Endothelial cell of umbilical vein (primary cell): ENCODE measurements at places on chromosomes 11 and 22. TPM values are rescaled to one million over a fixed set of nuclear protein-coding genes. Genes with fewer than 3 reads are reported as not detected.

DNA sequence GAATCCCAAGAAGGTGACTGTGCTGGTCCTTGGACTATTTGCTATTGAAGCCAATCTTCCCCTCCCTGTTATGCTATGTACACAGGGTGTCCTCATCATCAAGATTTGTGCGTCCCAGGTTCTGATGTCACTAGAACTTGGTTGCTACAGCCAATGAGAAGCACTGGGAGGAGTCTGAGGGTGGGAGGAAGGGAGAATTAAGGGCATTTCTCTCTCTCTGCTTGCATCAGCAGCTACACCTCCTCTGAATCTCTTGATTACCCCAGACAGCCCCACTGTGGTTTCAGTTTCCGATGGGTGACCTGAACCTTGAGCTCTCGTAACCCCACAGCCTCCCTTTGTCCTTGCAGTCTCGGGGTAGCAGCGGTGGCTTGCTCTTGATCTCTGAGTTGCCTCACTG, 212.4 kb upstream of the SESN3 start:
- no peak for DNase-seq

DNA sequence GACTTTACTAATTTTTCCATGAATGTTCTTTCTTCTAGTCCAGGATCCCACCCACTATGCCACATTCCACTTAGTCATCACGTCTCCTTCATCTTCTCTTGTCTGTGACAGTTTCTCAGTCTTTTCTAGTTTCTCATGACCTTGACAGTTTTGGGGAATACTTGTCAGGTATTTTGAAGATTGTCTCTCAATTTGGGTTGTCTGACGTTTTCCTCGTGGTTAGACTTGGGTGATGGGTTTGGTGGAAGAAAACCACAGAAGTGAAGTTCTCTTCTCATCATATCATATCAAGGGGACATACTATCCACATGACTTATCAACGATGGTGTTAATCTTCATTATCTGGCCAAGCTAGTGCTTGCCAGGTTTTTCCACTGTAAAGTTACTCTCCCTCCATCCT, 102.4 kb downstream of the LRRC32 start:
- DNase-seq, result no peak

GRCh38 chr11:72336163-72336562, 92.2 kb upstream of the PHOX2A start:
- DNase-seq, result no peak

DNA sequence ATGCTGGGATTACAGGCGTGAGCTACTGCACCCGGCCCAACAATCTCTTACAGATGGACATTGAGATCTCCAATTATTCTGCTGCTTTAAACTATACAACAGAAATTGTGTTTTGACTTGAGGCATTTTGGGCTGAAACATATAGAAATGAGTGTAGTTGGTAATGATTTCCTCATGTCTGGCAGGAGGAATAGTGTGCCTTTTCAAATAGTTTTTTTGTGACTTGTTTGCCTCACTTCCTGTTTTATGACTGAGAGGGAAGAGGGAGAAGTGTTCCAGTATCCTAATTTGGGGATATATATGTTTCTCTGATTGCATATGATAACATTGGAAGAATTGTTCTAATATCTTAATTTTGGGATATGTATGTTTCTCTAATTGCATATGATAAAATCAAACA, 40.2 kb downstream of the EP300 start:
- DNase-seq, result no peak

- no peak for DNase-seq
Measured at GRCh38 chr11:92332986-92333385, 108.4 kb downstream of the FAT3 start.

DNA sequence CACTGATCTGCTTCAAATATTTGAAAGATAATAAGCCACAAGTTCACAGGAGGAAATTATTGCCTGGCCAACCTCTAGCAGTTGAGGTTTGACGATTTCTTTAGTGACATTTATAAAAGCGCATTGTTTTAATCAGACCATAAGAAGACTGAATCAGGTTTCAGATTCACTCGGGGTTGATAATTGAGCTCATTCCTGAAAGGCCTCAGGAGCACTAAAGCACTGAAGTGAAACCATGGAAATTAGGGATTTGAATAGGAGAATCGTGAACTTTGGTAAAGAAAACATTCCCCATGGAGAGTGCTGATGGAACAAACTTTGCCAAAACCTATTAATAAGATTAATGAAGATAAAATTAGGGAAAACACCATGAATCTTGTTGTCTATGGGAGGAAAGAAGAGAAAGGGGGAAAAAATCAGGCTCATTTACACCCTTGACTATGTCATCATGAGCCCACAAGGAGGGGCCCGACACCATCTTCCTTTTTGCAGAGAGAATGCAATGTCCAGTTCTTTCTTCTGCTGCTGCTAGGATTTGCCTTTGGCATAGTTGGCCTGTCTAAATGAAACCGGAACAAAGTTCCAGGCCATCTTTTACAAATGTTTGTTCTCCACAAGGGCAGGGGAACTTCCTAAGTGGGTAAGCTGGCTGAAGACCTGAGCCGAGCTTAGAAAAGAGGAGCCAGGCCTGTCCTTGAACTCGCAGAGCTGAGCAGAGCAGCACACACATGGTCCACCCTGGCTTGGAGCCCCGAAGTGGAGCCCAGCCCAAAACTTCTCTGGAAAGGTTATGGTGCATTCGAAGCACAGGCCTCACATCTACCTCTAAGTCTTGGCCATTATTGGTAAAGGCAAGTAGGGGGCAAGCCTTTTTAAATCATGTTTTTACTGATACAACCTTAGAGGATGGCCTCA, 56.1 kb upstream of the EIF3M start:
- DNase-seq, result no peak

- DNase-seq, result no peak
Measured at GRCh38 chr11:46285594-46286033, 8.2 kb downstream of the CREB3L1 start.

DNA sequence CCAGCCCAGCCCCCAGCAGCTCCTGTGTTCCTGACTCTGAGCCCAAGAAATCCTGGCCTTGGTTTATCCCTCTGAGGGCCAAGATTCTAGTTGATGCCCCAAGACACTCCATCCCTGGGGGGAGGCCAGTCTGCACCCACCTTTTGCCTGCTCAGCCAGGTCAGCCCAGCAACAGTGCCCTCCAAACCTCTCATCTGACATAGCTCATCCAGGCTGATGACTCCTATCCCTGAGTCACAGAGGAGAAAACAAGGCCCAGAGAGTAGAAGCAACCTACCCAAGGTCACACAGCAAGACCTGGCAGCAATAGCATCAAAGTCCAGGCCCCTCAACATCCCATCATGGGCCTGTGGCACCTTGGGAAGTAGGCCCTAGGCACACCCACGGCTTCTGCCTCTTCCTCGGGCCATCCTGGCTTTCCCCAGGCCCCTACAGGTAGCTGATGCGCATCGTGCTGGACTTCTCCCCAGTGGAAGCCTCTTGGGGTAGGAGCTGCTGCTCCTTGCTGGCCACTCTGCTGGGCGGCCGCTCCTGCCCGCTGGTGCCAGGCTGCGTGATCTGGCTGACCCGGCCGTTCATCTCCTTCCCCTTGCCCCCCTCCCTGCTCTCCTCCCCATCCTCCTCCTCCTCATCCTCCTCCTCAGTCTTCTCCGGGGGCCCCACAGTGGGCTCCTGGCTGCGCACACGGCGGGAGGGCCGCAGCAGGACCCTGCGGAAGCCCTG, 6.0 kb downstream of the SSTR3 start:
- DNase-seq, result no peak

DNA sequence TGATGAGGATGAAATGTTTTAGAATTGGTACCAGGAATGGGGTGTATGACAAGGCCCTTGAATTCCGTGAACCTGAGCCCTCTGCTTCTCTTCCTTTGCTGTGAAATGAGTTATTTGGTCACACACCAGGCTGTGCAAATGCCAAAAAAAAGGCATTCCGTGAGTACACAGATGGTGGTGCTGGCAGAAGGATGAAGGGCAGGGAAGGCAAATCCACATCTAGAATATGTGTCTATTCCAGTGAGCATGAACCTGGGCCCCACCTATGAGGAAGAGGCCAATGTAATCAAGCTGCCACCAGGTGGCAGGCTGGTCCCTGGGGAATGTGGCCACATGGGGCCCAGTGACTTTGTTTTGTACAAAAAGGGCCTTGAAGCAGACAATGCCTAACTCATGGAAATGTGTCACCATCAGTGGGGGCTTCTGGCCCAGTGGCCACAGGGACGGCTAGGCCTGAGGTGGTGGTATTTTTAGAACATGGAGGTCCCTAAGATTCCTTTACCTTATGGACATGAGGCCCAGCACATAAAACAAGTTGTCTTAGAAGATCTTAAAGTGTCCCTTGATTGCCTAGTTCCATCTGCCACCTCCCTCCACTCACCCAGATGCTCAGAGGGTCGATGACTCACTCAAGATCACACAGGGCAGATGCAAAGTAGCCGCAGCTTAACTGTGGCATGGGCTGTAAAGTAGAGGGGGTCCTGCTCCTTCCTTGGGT, 3.9 kb upstream of the RNF215 start:
- DNase-seq, result peak; percentile 85

GRCh38 chr22:36027935-36028645, 534 bp downstream of the RBFOX2 start:
- DNase-seq, result peak; percentile 46

- DNase-seq, result peak; percentile 87
Measured at GRCh38 chr11:16001899-16002426, 354.4 kb downstream of the SOX6 start.

GRCh38 chr11:27507557-27508322, 1.2 kb upstream of the LIN7C start:
- no peak for DNase-seq

- DNase-seq, result peak; percentile 27
Measured at GRCh38 chr22:45632791-45633515, 38.7 kb upstream of the ATXN10 start.

GRCh38 chr11:5694642-5695041, 5.1 kb downstream of the TRIM22 start:
- no peak for DNase-seq

- no peak for DNase-seq
Measured at GRCh38 chr11:94746721-94747120, 21.4 kb upstream of the AMOTL1 start.

- no peak for DNase-seq
Measured at GRCh38 chr22:21816472-21816786, 51.0 kb downstream of the MAPK1 start.

GRCh38 chr11:60777106-60777505, 8.0 kb upstream of the MS4A10 start:
- no peak for DNase-seq

DNA sequence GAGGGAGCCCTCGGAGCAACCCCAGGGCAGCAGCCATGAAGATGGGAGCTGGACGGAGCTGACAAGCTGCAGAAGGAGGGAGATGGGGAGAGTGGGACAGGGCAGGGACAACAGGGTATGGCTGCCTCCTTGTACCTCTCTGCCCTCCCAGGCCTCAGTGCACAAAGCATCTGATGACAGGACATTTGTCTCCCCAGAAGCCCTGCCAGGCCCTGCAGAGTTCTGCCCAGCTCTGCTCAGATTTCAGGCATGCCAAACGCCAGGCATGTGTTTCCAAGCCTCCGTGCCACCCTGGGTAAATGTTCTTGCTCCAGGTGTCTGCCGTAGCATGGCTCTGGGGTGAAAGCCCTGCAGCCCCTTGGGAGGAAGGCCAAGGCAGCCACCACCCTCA, 1.1 kb upstream of the IFITM10 start:
- no peak for DNase-seq

DNA sequence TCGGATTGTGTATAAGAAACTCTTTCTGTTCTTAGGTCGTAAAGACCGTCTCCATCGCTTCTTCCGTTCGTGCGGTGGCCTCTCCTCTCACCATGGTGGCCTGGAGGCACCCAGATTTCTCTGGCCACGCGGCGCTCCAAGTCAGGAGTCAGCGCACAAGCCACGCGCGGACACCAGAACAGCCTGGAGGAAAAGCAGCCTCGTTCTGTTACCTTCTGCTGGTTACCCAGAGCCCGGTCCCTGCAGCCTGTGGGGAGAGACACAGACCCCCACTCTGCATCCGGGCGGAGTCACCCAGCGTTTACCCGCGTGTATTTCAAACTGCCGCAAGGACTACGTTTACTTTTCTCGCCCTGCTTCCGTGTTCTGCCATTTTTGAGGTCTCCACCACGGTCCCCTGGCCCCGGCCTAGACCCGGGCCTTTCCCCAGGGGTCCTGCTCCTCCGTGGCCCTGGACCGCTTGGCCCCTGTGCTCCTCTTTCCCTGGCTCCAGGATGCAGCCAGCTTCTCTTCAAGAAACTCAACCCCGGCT, 776.1 kb downstream of the BRD1 start:
- no peak for DNase-seq

- DNase-seq, result no peak
Measured at GRCh38 chr22:44570476-44571445, 72.7 kb upstream of the RTL6 start.

DNA sequence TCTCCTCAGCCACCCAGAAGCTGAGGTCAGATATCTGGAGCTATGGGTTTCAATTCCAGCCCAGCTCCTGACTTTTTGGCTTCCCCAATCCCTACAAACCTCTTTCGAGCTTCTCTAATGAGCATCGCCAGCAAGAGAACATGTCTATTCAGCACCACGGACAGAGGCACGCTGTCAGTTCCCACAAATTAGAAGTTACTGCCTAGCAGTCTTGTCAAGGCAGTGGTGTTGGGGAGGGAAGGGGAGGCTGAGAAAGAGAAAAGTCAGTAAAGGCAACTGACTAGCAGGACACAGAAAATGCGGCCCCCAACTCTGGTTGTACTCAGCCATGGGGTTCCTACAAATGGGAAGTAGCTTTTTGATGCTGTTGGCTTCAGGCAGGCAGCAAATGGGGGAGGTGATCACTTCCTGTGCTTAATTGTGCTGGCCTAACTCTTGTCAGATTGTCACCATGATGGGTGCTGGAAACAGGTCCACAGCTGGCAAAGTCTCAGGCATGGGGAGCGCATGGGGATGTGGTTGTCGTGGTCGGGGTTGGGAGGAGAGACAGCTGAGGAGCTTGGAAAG, 205.9 kb downstream of the ST3GAL4 start:
- DNase-seq, result peak; percentile 51

GRCh38 chr11:67371911-67372320, 1.5 kb downstream of the CLCF1 start:
- DNase-seq, result no peak

DNA sequence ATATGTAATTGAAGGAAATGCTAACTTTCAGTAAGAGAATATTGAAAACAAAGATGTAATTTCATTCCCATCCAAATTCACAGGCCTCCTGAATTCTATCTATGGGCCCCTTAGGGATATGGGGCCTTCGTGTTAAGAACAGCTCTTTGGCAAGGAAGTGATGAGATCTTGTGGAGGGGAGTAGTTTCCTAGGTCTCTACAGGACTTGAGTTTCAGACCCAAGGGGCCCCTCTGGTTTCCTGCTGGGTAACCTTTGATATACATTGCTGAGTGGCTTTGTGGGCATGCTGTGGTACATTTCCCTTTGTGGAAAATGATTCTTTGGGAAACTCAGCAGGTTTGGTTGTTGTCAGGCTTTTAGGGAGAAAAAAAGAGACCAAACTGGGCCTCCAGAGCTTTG, 6.2 kb downstream of the STIM1 start:
- DNase-seq, result no peak

- DNase-seq, result peak; percentile 56
Measured at GRCh38 chr11:5476186-5476819, 12.2 kb upstream of the OR52D1 start.

CSKMT gene
- total RNA-seq, result 28.4 and 38.1 TPM in 2 replicates

OR6T1 gene
- not detected in 2 replicates for total RNA-seq

B3GAT1 gene
- not detected in 2 replicates for total RNA-seq

OPCML gene
- not detected in 2 replicates for total RNA-seq

ZP1 gene
- total RNA-seq, result not detected in 2 replicates

USP2 gene
- 1.1 and 1.2 TPM in 2 replicates for total RNA-seq

MYRF gene
- 0.82 and 1.8 TPM in 2 replicates for total RNA-seq

HBB gene
- total RNA-seq, result not detected in 2 replicates

OR51E1 gene
- not detected in 2 replicates for total RNA-seq

C11orf97 gene
- total RNA-seq, result not detected in 2 replicates

TSSK2 gene
- total RNA-seq, result not detected in 2 replicates
